ENCODE measurements at places on chromosomes 2 and 18.
A peak's percentile ranks its signal among the peaks of the same experiment; 100 is the strongest.

DNA sequence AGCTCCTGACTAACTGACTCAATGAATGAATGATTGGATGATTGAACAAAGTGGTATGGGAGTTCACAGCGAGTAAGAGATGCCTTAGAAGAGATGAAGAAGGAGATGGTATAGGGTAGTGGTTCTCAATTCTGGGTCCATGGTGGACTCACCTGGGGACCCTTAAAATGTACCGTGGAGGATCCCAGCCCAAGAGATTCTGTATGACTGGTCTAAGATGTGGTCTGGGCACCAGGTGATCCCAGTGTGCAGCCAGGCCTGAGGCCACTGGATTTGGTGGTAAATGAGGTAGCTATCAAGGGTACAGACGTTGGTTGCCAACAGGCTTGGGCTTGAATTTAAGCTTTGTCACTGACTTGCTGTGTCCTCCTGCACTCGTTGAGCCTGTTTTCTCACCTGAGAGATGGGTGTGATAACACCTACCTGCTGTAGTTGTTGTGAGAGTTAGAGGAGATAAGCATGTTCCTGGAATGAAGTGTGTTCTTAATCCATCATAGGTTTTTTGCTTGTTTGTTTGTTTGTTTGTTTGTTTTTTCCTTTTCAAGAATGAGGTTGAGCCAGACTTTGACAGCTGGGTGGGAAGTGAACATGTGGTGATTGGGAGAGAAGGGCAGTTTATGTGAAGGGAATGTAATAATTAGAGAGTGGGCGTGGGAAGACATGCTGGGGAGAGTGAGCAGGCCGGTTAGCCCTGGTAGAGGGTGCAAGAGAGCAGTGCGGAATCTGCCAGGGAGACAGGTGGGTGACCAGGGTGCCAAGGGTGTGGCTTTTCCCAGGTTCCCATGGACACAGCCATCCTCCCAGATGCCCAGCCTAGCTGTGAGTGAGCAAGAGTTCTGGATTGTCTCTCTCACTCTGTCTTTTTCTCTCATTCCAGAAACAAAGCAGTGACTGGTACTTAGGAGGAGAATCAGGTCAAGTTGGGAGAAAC, 31.4 kb upstream of the IL1B start:
- no peak for DNase-seq

- DNase-seq = no peak
Observed at GRCh38 chr2:224395620-224396390, 6.1 kb downstream of the FAM124B start.

DNA sequence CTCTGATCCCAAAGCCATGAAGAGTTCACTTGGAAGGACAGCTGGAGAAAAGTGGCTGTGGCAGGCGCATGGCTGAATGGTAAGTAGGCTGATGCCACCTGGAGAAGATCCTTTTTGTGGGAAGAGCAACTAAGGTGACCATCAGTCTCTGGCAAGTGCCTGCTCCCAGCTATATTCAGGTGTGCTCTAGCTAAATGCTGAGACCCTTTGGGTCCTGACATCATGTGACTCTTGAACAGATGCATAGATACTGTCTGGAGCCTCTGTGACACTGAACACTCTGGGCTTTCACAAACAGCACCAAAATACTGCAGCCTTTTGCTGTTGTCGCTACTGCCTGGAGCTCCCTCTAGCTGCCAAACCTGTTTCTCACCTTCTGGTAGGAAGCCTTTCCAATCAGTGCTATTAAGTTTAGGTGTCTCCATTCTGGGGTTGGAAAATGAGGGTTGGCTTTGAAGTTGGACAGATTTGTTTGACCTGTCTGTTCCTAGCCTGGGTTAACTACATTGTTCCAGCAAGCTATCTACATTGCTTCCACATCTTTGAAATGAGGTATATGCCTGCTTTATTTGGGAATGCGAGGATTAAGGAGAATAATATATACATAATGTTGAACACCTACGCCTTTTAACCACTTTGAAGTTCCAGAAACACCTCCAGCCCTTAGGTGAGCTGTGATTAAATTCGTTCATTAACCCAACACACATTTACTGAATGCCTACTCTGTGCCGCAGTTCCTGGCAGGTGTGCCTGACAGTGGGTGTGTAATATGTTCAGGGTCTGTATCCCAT, 3.1 kb downstream of the EGR4 start:
- peak; percentile 14 for DNase-seq

DNA sequence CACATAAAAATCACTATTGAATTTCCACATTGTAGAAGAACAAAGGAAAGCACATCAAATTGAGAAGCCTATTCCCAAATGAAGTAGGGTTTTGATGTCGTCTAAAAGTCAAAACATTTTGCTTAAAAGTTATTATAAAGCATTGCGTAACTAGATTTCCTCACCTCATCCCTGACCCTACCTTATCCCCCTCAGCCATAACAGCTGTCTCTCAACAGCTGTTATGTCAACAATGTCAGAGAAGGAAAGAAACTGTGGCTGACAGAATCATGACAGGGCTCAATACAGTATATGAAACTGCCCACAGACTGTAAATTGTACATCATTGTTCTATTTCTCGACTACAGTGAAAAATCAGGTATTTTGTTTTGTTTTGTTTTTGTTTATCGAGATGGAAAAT, 63.0 kb upstream of the ACVR1C start:
- DNase-seq = no peak

DNA sequence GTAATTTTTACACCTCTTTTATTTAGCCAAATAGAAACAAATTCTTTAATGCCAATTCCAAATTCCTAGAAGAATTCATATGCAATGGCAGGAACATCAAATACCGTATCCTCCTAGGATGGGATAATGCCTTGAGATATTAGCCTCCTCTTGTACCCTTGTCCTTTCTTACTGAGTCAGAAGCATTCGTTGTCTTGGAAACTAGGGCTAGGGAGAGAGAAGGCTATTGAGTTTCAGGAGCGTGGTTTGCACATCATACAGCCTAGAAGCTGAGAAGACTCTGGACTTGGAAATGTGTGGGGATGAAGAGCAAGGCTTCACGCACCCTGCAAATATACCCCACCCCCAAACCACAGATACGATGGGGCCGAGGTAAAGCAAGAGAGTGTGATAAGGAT, 300.7 kb downstream of the SP3 start:
- DNase-seq = peak; percentile 38

DNA sequence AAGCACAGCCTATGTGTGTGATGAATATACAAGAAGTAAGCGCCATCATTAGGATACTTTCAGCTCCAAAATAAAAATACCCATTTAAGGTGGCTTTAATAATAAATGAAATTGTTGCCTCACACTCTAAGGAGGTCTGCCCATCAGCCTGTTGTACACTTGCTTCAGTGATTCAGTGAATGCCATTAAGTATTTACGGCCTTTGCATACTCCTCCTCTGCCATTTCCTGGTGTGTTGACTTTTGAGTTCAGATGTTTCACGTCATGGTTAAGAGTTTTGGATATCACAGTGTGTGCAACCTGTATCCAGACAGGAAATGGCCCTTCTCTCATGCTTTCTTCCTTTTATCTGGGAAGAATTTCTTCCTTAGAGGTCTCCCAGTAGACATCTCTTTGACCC, 38.6 kb upstream of the SNORC start:
- DNase-seq = no peak

- DNase-seq = peak; percentile 24
Observed at GRCh38 chr2:238235331-238235732, 4.5 kb downstream of the HES6 start.

DNA sequence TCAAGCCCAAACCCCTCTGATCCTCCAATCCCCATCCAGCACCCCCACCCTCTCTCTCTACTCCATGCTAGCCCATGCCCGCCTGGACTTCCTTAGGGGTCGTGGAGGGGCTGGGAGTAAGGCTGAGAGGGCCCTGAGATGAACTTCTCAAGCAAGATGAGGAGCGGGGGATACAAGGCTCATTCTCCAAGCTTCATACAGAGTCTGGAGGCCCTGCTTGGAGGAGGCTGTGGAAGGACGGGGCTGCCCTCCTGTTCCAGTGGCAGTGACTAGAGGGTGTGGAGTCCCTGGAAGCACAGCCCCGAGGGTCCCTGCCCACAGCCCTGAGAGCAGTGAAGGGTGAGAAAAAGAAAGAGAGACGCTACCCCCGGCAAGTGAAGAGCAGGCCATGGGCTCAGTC, 45.6 kb downstream of the EMX1 start:
- no peak for DNase-seq

- no peak for DNase-seq
Observed at GRCh38 chr2:143847257-143847656, 672.7 kb downstream of the ZEB2 start.

GRCh38 chr2:108813732-108814131, 27.2 kb downstream of the CCDC138 start:
- DNase-seq = no peak

DNA sequence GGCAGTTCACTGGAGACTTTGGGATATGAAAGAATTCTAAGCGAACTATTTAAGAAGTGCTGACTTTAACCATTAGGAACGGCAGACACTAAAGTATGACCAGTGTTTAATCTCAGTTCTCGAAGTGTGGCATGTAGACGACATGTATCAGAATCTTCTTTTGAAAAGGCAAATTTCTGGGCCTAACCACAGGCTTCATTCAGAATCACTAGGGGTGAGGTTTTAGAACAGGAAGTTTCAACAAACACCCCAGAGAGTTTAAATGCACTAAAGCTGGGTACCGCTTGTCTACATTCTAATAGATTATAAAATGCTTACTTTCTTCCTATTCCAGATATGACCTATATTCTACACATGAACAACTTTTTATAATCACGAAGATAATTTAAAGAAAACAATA, 180.3 kb downstream of the ANKRD44 start:
- DNase-seq = no peak

GRCh38 chr18:48884306-48884705, 66.5 kb downstream of the SMAD7 start:
- no peak for DNase-seq

DNA sequence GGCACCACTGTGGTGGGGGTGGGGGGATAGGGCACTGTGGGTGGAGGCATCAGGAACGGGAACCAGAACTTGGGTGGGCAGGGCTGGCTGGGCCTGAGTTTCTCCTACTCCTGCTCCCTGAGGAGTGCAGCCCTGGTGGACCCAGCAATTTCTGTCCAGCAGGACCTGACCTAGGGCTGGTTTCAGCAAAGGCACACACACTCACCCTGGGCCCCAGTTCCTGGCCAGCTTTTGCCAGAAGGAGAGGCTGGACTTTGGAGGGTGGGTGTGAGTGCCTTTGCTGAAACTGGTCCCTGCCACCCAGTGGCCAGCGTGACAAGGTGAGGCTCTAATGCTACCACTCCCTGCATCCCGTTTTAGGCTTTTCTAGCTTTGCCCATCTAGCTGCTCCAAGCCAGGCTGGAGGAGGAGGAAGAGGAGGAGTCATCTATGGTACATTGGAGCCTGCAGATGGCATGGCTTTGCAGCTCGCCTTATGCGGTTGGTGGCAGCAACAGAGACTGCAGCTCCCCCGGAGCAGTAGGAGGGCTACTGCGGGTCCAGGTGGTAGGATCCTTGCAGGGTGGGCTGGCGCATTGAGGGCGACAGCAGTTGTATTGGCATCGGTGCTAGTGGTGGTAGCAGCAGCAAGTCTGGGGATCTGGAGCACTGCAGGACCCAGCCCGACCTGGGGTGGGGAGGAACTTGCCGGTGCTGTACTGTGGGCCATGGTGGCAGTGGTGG, 40.4 kb upstream of the IMP4 start:
- no peak for DNase-seq

DNA sequence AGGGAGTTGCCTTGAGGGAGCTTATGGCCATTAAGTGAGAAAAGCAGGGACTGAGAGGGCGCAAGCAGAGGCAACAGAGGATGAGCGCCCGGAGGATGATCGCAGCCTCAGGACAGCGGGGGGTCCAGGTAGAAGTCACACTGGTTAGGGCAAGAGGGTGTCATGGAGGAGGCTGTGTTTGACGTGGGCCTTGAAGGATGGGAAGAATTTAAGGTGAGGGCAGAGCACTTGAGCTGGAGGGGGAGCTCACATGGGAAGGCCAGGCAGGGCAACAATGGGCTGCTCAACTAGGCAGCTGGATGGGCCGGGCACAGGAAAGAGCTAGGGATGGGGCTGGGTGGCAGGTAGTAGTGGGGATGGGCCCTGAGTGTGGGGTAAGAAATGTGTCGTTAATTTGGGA, 31.9 kb downstream of the FAM228A start:
- no peak for DNase-seq

GRCh38 chr2:151729837-151730236, 4.4 kb downstream of the NEB start:
- DNase-seq = no peak

GRCh38 chr2:221322741-221323140, 249.4 kb downstream of the EPHA4 start:
- DNase-seq = no peak

DNA sequence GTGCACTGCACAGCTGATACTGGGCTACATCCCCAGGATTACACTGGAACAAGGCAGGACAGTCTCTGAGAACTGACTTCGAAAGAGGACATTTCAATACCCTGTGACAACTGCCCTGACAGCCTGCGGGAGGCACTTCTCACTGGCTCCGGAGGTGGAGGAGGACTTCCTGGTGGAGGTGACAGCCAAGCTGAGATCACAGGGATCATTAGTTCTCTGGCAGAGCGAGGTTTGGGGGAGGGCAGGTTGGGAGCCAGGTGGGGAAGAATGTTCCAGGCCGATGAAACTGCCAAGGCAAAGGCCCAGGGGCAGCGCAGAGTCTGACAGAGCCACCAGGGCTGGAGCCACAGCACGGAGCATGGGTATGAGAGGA, 28.0 kb upstream of the NPAS2 start:
- no peak for DNase-seq

DNA sequence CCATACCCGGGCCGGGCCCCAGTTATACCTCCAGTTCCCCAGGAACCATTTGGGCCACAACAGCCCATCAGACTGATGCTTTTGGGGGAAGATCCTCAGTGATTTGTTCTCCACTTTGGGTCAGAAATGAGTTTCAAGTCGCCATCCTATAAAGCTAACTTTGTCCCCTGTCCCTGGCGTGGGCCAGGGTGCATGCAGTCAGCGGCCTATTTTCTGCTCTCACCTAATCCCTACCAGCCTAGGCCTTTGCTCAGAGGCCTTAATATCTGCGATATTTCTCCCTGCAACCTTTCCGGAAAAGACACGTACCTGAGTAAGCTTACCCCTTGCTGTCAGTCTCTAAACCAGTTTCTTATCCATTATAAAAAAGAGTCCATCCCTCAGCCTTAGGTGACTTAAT, 7.2 kb downstream of the DNMT3A start:
- no peak for DNase-seq

All from fibroblast of gingiva (primary cell).